ENCODE measurements at places on chromosomes 4 and X.

- DNase-seq: no peak
Observed at GRCh38 chr4:149961876-149962597, 116.2 kb upstream of the DCLK2 start.

GRCh38 chr4:113406723-113407016, 354.9 kb downstream of the CAMK2D start:
- no peak for DNase-seq

- no peak for DNase-seq
Observed at GRCh38 chr4:24657768-24658617, 73.6 kb upstream of the DHX15 start.

GRCh38 chr4:93918856-93919255, 90.3 kb downstream of the ATOH1 start:
- DNase-seq: no peak

DNA sequence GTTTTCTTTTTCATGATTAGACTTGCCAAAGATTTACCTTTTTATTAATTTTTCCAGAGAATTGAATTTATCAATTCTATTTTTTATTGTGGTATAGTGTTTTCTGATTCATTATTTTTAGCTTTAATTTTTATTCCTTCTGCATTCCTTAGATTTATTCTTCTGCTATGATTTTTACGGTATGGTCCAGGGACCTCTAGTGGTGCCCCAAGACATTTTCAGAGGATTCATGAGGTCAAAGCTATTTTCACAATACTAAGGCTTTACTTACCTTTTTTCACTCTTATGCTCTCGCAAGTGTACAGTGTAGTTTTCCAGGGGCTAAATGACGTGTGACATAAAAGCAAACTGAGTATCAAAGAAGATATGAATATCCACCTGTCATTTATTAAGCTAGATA, 8.0 kb downstream of the RADX start:
- DNase-seq: no peak

- DNase-seq: no peak
Observed at GRCh38 chr4:164943192-164943591, 34.3 kb downstream of the TRIM61 start.

- no peak for DNase-seq
Observed at GRCh38 chr4:94889523-94889922, 131.8 kb downstream of the BMPR1B start.

- DNase-seq: peak; percentile 93
Observed at GRCh38 chr4:13980317-13981310, 353.1 kb upstream of the BOD1L1 start.

DNA sequence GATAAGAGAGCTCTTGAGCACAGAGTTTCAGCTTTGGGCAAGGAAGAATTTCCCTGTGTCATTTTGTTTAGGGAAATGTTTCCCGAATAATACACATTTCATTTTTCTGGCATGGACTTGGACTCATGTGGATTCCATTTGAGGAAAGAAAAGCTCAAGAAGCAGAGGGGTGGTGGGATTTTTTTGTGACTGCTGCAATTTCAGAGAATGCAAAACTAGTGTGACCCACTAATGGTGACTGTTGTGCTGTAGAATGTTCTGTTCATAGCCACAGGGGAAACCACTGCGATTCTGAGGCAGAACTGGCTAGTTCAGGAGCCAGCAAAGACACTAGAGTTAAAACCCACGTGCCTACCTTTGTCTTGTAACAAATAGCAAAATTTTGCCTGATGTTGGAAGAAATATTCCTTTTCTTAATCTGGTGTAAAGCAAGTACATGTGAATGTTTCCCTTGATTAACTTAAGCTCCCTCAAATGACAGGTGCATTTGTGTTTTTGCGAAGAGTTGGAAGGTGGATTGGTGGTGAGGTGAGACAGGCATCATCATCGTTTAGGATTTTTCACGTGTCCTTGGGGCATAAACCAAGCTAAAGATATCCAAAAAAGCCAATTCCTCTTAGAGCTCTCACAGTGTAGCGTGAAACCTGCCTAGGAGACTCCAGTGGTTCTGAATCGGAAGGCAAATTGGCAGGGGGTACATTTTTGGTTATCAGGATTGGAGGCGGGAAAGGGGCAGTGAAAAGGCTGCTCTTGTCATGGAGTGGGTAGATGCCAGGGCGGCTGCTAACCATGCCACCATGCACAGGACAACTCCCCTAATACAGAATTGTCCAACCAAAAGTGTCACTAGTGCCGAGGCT, 38.0 kb upstream of the FAM9C start:
- DNase-seq: no peak

GRCh38 chrX:19566359-19567222, 51.3 kb upstream of the MAP3K15 start:
- peak; percentile 37 for DNase-seq

- DNase-seq: no peak
Observed at GRCh38 chr4:54073271-54073880, 9.0 kb upstream of the CHIC2 start.

DNA sequence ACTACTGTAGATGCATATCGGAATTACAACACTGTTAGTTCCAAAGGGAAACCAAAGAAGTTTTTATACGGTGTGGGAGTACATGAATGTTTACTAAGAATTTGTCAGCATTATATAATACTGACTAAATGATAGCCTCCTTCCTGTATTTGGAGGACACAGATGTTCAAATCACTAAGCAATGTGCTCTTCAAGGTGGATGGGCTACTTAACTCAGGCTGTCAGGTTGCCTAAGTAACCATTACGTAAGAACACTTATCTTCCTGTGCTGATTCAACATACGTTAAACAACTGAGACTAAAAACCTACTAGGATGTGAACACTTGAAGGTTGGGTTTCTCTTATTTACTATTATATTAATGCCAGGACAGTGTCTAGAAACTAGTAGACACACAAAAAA, 81.9 kb upstream of the HPGD start:
- DNase-seq: no peak

DNA sequence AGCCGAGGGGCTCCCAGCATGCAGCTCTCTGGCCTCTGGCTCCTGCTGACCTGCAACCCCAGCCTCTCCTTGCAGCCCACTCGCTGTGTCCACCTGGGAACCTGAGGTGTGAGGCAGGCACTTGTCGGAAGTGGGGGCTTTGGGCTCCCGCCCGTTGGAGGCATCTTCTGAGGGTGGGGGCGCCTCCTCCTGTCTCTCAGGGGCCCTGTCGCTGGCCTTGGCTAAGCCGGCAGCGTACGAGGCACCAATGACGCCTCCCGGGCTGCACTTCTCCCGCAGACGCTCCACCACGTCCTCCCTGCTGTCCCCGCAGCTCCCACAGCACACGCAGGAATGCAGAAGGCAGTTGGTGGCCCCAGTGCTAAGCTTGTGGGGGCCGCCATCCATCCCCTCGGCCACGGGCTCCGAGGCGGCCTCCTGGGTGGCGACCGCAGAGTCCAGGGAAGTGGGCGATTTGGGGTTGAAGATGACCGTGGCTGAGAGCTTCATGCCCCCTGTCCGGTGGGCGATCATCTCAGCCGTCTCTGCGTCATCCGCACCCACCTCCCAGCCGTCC, 42.5 kb upstream of the MXD4 start:
- DNase-seq: no peak

DNA sequence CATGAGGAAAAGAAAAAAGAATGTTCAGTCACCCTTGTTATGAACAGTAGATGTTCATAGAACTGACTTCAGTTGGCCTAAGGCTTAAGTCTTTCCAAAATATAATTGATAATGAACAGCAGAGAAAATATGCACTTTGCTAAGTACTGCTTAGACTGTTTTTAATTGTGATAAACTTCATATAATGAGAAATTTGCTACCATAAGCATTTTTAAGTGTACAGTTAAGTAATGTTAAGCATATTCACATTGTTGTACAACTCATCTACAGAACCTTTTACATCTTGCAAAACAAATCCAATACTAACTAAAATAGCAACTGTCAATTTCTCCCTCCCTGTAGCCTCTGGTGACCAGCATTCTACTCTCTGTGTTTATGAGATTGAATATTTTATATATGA, 792.2 kb upstream of the LCORL start:
- no peak for DNase-seq

DNA sequence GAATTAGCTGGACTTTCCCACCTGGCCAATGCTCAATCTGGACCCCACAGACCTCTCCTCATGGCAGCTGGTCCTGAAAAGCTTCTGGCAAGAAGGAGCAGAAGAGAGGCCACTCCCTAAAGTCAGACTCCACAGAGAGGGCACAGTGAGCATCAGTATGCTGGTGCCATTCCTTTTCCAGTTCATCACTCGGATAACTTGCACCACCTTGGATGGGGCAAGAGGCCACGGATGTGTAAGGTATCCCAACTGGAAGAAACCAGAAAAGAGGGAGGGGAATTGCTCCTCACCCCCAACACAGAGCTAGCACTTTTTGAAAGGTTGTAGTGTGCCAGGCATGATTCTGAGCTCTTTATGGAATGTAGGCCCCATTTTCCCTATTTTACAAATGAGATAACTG, 85.9 kb downstream of the STK32B start:
- no peak for DNase-seq

DNA sequence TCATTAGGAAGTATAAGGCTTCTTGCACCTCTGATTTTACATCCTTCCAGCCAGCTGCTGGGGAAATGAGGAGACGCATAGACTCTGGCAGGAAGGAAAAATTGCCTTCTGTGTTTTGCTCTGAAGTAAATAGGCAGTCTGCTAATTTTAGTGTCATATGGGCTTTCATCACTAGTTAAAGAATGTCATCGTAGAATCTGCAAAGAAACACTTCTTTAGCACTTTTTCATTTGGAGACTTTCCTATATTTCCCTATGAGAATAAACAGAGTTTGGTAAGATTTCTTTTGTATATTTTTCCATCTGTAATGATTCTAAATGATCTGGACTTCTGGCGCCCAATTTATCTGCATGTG, 3.3 kb downstream of the ADGRL3 start:
- no peak for DNase-seq

DNA sequence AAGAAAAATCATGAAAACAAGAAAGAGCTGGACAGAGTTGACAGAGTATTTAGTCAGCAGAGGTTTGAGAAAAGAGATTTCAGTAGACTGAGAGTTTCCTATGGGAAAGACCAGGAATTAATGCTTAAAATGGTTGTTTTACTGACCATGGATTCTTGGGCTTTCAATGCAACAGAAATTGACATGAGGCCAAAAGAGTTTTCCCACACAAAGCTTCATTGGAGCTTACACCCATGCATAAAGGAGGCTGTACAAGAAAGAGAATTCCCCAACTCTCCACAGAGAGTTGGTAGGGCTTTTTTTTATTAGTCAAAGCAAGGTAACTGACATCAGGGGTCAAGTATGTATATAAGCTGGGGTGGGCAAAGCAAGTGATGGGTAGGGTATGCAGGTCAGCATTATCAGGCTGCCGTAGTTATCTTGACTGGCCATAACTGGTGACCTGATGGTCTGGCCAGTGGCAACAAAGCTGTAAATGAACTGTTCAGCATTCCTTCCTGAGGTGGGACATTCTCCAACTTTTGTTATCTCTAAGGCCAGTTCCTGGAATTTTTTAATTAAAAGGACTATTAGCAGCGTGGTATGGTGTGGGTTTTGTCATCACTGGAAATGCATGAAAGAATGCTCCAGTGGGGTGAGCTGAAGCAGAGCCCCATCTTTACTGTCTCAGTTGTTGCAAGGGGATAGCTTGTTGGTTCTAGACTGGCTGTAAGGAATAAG, 117.0 kb downstream of the ADAM29 start:
- DNase-seq: no peak

DNA sequence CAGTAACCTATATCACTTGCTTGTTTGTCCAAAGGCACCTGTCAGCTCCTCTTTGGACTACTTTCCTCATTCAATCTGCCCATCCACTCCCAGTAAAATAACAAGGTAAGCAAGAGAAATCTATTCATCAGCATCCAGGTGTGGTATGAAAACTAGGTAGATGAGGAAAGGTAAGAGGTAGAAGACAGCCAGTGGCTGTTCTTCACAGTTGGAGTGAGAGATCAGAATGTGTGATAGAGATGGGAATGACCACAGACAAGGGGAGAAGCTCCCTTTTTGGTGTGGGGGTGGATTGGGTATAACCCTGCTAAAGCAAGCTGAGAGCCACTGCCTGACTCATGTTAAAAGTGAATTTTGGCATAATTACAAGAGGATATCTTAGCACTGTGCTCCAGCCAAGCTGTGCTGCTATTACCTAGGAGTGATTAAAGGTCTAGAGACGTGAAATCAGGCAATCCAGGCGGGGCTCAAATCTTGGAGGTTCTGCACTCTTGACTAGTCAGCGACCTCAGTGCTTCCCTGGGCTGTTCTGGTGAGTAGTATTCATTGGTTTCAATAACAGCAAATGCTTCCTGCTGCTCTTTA, 28.1 kb upstream of the RASL11B start:
- no peak for DNase-seq

DNA sequence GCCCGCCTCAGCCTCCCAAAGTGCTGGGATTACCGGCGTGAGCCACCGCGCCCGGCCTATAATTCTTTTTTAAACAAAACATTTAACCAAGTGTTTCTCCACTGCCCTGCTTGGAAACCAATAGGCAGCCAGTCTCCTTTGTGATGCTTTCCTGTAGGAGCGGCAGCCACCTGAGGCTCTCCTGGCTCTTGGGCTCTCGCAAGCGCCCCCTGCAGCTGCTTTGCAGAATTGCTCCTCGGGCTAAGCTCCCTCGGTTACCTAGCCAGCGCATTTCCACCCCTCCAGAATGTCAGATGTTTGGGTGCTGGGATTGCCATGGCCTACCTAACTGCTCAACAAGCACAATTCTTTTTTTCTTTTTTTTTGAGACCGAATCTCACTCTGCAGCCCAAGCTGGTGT, 7.7 kb downstream of the S100P start:
- DNase-seq: no peak

DNA sequence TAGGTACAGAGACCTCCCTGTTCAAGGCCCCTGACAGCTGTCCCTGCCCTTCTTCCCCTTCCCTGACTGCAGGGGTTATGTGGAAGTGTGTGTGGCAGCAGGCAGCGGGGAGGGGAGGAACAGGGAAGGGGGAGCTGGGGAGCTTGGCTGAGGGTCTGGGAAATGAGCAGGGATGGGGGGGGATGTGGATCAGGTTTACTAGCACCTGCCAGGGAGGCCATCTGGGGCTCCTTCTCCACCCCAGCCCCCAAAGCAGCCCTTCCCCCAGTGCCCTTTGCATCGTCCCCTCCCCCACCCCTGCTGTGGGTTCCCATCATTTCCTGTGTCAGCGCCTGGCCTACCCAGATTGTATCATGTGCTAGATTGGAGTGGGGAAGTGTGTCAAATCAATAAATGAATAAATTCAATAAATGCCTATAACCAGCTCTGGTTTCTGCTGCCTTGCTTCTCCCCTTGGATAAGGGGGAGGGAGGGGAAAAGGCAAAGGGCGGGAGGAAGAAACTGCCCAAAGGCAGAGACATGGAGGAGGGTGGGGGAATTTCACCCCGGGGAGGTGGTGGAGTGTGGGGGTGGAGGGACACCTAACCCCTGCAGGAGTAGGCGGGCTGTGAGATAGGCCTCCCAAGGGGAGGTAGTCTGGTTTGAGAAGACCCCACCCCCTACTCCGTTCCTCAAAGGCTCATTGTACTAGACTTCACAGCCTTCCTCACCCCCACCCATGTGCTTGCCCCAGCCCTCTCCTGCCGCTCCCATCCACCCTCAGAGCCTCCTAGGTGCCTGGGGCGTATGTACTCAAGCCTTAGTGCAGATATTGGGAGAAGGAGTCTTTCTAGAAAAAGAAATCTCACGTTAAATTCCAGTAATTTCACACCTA, 3.2 kb downstream of the CXorf65 start:
- DNase-seq: no peak

- DNase-seq: no peak
Observed at GRCh38 chrX:97295954-97296353, 412.2 kb downstream of the RPA4 start.
